Stimulated activated CD8-positive, alpha-beta memory T cell treated with anti-CD3 and anti-CD28 coated beads, Interleukin-4, amount 100 ng/mL, for 1 hour (primary cell): ENCODE measurements at places on chromosomes 13 and 19.

DNA sequence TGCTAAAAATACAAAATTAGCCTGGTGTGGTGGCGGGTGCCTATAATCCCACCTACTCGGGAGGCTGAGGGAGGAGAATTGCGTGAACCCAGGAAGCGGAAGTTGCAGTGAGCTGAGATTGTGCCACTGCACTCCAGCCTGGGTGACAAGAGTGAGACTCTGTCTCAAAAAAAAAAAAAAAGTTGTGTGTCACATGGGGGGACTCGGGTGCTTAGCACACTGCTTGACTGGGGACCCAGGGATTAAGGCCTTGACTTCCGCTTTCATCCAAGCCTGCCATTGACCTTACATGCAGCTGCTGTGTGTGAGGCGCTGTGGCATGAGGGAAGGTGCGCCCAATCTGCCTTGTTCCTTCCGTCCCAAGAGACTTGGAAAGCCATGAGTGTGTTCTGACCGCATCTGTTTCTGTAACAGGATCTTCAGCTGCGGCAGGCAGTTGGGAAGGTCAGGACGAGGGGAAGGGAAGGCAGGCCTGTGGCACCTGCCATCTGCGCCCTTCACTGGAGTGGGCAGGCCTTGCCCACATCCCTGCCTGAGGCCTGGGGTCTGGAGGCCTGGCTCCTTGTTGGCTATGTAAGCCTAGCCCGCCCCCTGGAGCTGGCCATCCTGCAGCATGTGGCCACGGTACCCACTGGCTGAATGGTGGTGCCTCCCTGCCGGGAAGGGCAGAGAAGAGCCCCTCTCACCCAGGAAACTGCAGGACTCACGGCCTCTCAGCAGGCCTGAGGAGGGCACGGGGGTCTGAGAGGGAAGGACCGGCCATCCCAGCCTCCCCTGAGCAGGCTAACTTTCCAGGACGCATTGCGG lies 23.0 kb downstream of the PPP1R37 start:
- DNase-seq: no peak

- no peak for DNase-seq
Observed at GRCh38 chr13:81116461-81117282, 775.7 kb upstream of the SPRY2 start.

DNA sequence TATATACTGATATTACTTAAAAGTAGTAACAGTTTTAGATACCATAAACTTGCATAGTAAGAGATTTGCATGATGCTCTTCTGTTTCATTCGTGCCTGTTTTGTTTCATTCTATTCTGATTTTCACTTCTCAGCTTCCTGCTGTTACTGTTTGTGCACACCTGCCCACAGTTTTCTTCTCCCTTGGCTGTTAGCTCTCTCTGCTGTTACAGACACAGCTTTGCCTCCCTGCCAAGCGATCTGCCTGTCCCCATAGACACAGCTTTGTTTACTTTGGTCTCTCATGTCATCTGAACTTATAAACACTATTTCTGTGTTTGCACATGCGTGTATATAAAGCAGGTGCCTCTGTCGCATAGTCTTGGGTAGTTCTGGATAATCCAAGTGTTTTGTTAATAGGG lies 21.4 kb upstream of the UPF3A start:
- DNase-seq: no peak

DNA sequence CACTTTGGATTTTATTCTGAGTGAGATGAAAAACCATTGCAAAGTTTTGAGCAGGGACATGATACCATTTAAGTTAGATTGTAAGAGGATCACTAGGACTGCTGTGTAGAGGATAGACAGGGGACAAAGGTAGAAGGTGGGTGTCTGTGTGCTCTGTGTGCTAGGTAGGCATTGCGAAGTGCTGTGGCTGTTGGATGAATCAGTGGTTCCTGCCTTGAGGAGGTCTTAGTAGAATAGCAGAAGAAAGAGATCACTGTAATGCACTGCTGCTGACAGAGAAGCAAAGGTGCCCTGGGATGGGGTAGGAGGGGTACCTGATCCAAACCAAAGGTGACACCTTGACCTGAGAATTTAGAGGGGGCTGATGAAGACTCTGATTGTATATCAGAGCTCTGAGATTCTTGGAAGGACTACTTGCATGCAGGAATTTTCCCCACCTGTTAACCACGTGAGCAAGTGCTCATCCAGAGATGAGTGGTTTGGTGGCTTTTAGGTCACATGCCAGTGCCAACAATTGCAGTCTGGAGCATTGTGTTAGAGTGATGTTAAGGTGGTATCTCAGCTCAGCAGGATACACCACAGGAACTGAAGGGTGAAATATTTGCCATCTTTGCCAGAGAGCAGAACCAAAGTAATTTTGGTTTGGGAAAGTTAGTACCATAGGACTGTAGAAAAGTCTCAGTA lies 10.8 kb downstream of the WASF3 start:
- DNase-seq: no peak

DNA sequence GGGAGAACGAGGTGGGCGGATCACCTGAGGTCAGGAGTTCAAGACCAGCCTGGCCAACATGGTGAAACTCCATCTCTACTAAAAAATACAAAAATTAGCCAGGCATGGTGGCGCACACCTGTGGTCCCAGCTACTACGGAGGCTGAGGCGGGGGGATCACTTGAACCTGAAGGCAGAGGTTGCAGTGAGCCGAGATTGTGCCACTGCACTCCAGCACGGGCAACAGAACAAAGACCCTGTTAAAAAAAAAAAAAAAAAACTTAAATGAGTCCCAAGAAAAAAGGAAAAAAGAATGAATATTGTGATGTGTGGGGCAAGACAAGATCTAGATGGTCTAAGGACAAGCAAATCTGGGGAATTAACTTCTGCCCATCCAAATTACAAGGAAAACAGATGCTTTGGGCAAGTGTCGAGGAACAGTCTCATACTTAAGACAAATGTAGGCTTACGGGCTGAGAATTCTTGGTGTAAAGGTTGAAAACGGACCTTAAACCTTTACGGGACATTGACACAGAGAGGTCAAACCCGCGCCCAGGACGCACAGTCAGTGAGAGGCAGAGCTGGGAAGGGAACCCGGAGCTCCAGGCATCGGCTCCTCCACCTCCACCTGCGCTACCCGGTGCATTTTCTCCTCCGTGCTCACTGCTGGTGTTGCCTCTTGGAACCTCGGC lies 656 bp upstream of the ZNF324 start:
- no peak for DNase-seq

DNA sequence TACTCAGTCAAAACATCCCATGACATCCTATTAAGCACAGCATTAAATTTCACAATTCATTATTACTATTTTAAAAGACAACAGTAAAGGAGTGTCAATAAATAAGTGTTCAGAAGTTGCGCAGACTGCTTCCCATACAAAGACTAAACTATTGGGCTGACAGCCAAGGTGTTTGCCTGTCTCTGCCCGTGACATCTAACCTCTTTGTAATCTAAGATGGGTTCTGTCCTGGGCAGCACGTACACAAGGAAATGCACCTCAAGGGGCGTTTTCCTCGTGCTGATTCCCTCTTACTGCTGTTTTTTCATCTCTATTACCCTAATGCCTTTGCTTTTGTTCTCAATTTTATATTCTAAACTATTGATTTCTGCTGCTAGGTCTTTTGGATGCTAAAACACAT lies 216.3 kb downstream of the NHLRC3 start:
- DNase-seq: no peak

DNA sequence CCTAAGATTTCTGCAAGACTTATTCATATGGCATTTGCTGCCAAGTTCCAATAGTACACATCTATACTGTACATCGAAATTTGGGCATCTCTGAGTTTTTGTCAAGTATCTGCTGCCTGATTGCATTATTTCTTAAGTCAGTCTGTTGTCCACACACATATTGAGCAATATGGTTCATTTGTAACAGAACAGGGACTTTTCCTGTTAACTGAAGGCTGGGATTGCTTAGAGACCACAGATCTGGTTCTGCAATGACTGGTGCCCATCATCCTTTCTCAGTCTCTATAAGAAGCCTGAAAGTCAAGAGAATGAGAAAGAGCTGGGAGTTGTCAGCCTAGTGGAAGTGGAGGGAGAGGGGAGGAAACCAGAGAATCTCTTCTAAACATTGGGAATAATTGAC lies 22.5 kb upstream of the MYCBP2 start:
- DNase-seq: no peak

GRCh38 chr13:107185889-107186288 lies 618.0 kb upstream of the ARGLU1 start:
- DNase-seq: no peak

DNA sequence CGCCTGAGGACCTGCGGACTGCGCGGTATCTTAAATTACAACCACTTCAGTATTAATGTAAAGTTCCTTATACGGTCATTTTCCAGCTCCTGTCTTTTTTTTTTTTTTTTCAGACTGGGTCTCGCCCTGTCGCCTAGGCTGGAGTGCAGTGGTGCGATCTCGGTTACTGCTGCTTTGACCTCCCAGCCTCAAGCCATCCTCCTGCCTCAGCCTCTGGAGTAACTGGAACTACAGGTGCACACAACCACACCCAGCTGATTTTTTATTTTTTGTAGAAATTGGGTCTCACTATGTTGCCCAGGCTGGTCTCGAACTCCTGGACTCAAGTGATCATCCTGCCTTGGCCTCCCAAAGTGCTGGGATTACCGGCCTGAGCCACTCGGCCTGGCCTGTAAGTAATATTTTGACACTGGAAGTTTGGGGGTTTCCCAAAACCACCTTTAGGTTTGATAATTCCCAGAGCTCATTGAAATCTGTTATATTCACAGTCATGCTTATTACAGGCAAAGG lies 406 bp upstream of the EID2B start:
- DNase-seq: no peak

GRCh38 chr13:77477299-77477848 lies 58.1 kb upstream of the SCEL start:
- DNase-seq: no peak
